ENCODE measurements at places on chromosomes 16 and 17.
A peak's percentile ranks its signal among the peaks of the same experiment; 100 is the strongest.

GRCh38 chr16:85582229-85582991 lies 30.7 kb upstream of the GSE1 start:
- no peak for DNase-seq

- DNase-seq: no peak
Measured at GRCh38 chr17:31266042-31266441, 31.0 kb downstream of the OMG start.

DNA sequence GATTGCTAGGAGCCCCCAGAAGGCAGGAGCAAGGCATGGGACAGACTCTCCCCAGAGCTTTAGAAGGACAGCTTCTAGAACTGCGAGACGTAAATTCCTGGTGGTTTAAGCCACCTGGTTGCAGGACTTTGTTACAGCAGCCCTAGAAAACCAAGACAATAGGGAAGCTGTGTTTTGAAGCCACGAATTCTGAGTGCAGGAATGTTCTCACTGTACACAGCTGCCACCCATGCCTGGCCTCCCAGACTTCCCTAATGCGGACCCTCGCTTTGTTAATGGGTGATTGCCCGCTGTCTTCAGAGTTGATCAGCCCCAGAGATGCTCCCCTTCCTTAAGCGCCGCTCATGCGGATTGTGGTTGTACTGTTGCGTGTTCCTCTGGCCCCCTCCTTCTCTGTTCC lies 177.1 kb downstream of the MSI2 start:
- no peak for DNase-seq

DNA sequence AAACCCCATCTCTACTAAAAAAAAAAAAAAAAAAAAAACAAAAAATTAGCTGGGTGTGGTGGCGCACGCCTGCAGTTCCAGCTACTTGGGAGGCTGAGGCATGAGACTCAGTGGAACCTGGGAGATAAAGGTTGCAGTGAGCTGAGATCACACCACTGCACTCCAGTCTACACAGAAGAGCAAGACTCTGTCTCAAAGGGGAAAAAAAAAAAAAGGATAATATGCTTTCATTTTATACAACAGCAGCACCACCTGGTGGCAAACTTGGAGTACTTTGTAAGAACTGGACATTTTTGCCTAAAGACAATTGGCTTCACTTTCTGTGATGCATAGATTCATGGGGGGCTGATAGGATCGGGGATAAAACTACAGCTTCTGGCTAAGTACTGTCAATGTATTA lies 8.5 kb downstream of the CHTF8 start:
- peak; percentile 68 for DNase-seq

DNA sequence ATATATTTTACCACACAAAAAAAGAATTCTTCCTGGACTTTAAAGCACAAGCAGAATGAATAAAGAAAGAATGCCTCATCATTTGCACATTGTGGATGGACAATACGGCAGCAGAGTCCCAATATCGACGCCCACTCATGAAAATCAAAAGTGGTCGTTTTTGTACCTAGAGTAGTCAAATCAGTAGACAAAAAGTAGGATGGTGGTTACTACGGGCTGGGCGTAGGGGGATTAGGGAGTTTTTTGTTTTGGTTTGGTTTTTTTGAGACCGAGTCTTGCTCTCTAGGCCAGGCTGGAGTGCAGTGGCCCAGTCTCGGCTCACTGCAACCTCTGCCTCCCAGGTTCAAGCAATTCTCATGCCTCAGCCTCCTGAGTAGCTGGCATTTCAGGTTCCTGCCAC lies 8.6 kb upstream of the CENPV start:
- DNase-seq: no peak

- DNase-seq: no peak
Measured at GRCh38 chr16:4679850-4680636, 13.3 kb upstream of the NUDT16L1 start.

- no peak for DNase-seq
Measured at GRCh38 chr17:52202520-52203080, 44.1 kb upstream of the CA10 start.

GRCh38 chr17:36722121-36722902 lies 120.9 kb downstream of the MRM1 start:
- peak; percentile 59 for DNase-seq

GRCh38 chr17:77242118-77242851 lies 101.5 kb downstream of the SEC14L1 start:
- DNase-seq: no peak

- DNase-seq: no peak
Measured at GRCh38 chr17:59814685-59815084, 78.1 kb downstream of the TUBD1 start.

GRCh38 chr17:43779145-43780125 lies 658 bp upstream of the DUSP3 start:
- DNase-seq: peak; percentile 25

DNA sequence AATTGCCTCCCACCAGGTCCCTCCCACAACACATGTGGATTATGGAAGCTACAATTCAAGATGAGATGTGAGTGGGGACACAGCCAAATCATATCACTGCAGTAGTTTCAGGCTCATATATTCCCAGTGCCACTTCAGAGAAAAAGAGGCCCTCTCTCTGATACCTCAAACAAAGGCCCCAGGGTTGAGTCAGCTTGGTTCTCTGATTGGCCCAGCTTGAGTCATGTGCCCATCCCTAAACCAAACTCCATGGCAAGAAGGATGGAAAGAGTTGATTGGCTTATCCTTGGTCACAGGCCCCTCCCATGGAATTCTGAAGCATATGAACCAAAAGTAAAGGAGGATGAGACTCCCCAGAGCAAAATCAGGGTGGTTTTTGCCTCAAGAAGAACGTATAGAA lies 75.9 kb upstream of the IRX6 start:
- DNase-seq: no peak

GRCh38 chr16:756428-756827 lies 4.1 kb upstream of the MSLN start:
- DNase-seq: no peak

DNA sequence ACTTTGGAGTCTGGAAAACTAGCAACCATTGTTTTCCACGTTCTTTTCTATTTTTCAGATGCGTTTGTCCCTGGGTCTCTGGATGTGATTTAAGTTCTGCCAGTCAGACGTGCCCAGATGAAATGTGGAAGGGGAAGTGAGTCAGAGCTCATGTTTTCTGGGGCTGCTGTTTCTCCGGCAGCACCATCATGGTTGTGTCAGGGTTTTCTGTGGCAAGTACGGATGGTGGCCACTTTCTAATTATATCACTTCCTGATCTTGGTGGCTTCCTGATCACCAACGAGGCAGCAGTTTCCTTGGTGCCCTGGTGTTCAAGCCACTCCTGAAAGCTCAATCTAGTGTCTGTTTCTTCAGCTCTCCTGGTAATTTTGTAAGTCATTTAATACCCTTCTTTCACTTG lies 31.4 kb upstream of the PMFBP1 start:
- DNase-seq: peak; percentile 48

DNA sequence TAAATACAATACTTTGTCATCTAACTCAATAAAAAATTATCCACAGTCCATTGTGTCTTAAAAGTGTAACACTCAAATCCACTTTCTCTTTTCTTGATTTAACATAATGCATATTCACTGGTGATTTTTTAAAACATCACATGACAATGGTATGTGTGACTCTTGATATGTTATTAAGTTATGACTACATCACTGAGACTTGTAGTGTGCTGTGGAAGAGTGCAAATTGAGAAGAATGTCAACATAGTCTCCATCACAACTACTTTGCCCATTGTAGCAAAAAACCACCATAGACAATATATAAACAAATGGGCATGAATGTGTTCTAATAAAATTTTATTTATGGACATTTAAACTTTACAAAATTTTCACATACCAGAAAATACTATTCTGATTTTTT lies 380.7 kb upstream of the PMFBP1 start:
- DNase-seq: no peak

- no peak for DNase-seq
Measured at GRCh38 chr16:20675488-20676267, 21.8 kb downstream of the ACSM1 start.

DNA sequence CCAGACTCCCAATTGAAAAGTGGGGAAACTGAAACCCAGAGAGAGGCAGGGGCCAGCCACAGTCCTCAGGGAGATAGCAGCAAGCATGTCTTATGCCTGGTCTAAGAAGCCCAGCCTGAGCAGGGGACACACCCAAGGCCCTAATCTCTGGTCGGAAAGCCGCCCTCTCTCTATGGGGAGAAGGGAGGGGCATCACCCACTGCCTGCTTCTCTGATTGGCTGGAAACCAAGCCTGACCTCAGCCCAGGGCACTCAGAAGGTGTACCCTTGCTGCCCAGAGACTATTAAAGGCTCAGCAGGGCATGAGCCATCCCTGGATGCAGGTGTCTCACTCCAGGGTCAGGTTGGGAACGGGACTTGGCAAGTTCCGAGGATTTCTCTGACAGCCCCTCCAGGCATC lies 5.7 kb upstream of the KRT13 start:
- no peak for DNase-seq

GRCh38 chr16:63497408-63497807 lies 1461.2 kb upstream of the CDH8 start:
- no peak for DNase-seq

GRCh38 chr17:3529817-3530741 lies 27.5 kb downstream of the TRPV3 start:
- DNase-seq: peak; percentile 57

- DNase-seq: no peak
Measured at GRCh38 chr17:42363767-42364585, 24.3 kb downstream of the STAT3 start.
